ENCODE measurements at places on chromosomes 4 and X.

DNA sequence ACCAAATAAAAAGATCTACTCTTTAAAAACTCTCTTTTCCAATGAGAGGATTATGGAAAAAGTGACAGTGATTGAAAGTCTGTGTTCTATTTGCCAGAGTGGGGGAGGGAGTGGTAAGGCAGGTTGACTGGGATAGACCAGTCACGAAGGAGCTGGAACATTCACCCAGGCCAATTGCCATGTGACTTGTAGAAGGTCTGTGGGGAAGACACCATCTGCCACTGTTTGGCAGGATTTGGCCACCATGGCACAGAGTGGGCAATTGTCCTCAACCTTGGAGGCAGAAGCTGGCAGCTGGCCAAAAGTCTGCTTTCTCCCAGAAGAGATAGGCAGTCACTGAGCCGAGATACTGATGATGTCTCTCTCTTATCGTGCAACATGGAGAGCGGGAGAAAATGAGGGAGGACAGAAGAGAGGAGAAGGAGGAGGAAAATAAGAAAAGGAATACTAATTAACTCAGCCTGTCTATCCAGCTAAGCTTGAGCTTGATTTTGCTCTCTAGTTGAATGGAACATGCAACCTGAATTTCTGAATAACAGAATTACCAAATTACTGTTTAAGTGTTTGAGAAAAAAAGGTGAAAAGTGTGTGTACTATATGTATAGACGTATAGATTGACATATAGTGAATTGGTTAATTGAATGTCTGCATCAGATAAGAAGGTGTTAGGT, 267.1 kb downstream of the ARHGAP24 start:
- ATAC-seq: no peak

DNA sequence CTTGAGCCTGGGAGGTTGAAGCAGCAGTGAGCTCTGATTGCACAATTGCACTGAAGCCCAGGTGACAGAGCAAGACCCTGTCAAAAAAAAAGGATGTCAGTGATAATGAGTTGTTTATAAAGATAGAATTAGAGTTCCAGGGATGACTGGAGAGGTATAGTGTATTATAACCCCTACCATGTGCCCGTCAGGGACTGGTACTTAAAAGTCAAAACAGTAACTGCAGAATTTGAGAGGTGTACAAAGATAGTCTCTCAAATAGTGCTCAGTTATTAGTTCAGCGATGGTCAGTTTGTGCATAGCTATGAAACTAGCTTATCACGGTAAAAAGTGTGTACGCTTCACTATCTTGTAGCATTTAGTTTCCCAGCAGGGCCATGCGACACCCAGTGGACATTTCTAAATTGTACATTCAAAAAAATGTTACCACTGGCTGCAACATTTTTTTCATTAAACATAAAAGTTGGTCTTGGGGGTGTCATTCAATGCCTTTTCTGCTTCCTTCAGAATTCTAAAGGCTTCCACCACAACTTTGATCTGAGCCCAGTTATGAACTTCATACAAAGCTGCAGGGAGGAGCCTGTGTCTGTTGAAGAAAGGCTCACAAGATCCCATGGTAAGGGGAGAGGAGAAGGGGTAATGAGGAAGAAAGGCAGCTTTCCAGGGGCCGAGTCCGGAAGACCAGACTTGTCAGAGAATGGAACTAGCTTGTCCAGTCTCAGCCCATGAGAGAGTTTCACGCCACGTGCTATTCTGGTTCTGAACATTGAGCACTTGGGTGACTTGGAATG, 9.2 kb upstream of the GYG2 start:
- ATAC-seq: no peak

DNA sequence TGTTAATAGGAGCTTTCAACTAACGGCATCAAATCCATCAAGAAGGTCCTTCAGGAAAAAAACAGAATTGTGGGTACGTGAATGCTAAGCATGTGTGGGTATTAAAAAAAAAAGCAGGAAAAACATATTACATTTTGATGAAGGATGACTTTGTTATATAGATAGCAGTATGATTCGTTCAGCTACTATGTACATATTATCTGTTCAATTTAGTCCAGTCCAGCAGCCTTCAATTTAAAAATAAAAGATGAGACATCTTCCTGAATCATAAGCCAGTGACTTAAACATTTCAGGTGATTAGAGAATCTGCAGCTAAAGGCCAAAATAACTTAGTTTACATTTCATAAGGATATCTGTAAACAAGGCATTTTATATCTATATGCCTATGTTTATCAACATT, 63.4 kb downstream of the LCORL start:
- ATAC-seq: no peak

- ATAC-seq: no peak
Measured at GRCh38 chr4:22356987-22357596, 158.8 kb downstream of the ADGRA3 start.

GRCh38 chr4:37157476-37158167, 86.9 kb upstream of the NWD2 start:
- ATAC-seq: no peak

DNA sequence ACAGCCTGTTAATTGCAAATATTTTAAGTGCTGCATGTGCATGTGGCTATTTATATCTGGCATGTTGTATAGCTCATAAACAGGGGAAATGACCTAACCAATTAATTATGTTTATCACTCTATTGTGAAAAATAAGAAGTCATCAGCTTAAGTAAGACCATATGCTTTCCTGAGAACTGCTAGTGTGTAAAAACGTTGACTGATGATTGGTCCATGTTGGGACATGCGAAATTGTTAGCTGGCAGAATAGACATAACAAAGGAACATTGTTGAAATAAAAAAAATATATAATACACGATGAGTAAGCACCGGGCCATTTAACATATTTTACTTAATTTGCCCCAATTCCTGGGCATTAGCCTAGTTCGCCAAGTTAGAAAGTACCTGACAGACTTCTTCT, 207.5 kb downstream of the ANK2 start:
- ATAC-seq: no peak

DNA sequence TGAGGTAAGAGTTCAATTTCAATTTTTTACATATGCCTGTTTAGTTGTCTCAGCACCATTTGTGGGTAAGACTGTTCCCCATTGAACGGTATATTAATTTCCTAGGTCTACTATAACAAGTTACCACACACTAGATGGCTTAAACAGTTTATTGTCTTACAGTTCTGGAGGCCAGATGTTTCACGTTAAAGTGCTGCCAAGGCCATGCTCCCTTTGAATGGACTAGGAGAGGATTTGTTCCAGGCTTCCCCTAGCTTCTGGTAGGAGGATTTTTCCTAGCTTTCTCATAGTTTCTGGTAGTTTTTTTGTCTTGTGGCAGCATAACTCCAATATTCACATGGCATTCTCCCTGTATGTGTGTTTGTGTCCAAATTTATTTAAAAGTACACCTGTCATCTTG, 149.3 kb upstream of the CYSLTR1 start:
- no peak for ATAC-seq

DNA sequence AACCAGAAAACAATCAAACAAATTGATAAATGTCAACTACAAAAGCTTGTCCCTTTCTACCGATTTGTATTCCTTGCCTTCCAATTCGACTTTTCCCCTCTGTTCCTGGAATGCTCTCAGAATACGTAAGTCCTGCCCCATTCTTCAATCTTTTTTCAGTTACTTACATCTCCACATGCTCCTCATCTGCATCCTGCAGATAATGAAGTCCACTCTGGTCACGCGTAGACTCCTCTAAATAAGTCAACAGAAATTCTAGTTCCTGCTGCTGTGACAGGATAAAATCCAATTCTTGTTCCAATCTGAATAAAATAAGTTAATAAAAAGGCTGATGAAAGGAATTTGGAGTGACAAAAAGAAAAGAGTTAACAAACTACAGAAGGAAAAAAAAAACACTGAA, 34.4 kb upstream of the RBM41 start:
- no peak for ATAC-seq

DNA sequence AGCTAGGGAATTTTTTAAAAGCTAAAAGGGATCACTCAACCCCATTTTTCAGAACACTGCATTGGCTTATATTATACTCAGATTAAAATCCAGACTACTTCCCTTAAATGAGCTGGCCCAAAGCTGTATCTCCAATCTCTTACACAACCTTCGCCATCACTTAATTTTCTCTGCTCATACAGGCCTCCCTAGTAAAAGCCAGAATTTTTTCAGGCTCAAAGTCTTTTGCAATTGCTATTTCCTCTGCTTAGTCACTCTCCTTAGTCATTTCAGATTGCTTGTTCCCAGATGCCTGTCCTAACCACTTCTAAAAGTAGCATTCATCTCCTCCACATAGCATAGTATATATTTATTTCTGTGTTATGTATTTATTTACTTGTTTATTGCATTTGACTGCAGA, 1587.9 kb upstream of the ADGRL3 start:
- no peak for ATAC-seq

DNA sequence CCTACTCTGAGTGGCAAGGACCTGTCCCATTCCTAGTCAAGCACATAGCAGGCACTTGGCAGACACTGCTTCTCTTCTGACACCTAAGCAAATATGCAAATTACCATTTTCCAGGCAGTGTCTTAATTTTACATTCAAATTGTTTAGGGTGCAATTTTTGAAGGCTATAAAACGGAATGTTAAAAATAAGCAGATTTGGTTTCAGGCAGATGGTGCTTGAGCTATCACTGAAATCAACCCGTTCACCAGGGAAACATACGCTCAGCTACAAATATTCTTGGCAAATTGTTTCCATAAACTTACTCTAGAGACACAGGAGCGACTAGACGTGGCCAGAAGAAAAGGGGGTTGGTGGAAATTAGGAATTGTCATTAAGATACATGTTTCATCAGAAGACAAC, 45.7 kb downstream of the BEND2 start:
- ATAC-seq: no peak

GRCh38 chrX:108811891-108812290, 75.5 kb upstream of the IRS4 start:
- no peak for ATAC-seq

- ATAC-seq: no peak
Measured at GRCh38 chrX:100700809-100701208, 31.1 kb downstream of the SYTL4 start.

- ATAC-seq: no peak
Measured at GRCh38 chrX:81390237-81390636, 188.3 kb downstream of the SH3BGRL start.

GRCh38 chr4:4599481-4600275, 57.8 kb upstream of the STX18 start:
- ATAC-seq: no peak

- ATAC-seq: no peak
Measured at GRCh38 chr4:5996641-5997040, 21.6 kb downstream of the C4orf50 start.

DNA sequence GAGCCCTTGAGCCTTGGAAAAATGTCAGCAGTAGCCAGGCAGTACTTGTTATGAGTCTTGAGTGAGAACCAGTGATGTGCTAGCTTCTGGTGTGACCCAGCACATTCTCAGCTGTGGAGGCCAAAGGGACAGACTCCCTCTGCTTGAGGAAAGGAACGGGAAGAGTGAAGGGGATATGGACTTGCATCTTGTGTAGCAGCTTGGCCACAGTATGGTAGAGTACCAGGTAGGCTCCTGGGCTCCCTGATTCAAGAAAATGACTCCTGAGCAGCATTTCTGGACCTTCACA, 1601.9 kb upstream of the ADGRL3 start:
- no peak for ATAC-seq

- ATAC-seq: no peak
Measured at GRCh38 chrX:97995834-97996233, 1112.1 kb downstream of the RPA4 start.

DNA sequence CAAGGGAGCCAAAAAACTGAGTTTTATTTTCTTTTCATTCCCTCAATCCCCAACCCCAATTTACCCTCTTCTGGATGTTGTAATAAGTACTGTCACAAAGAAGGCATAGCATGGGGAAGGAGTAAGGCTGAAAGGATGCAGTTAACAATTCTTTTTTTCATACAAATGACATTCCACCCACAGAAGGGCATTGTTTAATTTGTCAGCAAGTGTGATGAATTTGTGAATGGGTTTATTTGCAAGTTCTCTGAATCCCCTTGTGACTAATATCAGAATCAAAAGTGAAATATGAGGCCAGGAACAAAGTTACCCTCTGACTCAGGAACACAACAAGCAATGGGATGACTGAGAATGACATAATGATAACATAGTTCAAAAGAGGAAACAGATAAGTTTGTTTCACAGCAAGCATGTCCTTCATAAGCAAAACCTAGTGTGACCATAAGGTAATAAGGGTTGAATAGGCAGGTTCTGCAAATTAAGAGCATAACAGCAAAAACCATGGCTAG, 2.1 kb downstream of the GEMIN8 start:
- ATAC-seq: peak; percentile 49

- no peak for ATAC-seq
Measured at GRCh38 chrX:50081282-50081889, 119.4 kb downstream of the AKAP4 start.
